ENCODE measurements at places on chromosomes 5 and 9. TPM values are rescaled to one million over a fixed set of nuclear protein-coding genes. Genes with fewer than 3 reads are reported as not detected.

JAKMIP2 gene
- 1.8 TPM for total RNA-seq

DNA sequence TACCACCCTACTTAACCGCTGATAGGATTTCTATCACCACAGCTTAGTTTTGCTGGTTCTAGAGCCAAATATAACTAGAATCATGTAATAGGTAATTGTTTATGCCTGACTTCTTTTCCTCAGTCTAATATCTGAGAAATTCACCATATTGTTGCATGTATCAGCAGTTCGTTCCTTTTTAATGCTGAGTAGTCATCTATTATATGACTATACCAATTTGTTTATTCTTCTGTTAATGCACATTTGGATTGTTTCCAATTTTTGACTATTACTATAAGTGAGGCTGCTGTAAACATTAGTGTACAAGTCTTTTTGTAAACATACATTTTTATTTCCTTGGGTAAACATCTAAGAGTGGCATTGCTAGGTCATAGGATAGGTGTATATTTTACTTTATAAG is 25.9 kb downstream of the CSNK1G3 start:
- DNase-seq, result no peak

- no peak for DNase-seq
Observed at GRCh38 chr9:111167341-111167740, 129.1 kb upstream of the LPAR1 start.

F12 gene
- total RNA-seq, result 15.3 TPM

LIFR gene
- total RNA-seq, result 58.0 TPM

Measured in mucosa of gallbladder (tissue), 1 donor.